EH (cell line): ENCODE measurements at places on chromosomes 16 and 17.

DNA sequence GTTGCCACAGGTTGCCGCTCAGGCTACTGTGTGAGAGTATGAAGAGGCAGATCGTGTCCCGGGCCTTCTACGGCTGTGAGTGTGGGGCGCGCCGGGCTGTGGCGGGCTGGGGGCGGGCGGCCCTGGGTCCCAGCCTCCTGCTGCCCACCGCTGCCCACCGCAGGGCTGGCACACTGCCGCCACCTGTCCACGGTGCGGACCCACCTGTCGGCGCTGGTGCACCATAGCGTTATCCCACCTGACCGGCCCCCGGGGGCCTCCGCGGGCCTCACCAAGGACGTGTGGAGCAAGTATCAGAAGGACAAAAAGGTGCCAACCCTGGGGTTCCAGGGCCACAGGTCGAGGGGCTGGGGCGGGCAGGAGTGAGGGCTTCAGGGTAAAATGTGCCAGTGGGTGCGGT lies 28.7 kb downstream of the MNT start:
- DNase-seq = no peak

DNA sequence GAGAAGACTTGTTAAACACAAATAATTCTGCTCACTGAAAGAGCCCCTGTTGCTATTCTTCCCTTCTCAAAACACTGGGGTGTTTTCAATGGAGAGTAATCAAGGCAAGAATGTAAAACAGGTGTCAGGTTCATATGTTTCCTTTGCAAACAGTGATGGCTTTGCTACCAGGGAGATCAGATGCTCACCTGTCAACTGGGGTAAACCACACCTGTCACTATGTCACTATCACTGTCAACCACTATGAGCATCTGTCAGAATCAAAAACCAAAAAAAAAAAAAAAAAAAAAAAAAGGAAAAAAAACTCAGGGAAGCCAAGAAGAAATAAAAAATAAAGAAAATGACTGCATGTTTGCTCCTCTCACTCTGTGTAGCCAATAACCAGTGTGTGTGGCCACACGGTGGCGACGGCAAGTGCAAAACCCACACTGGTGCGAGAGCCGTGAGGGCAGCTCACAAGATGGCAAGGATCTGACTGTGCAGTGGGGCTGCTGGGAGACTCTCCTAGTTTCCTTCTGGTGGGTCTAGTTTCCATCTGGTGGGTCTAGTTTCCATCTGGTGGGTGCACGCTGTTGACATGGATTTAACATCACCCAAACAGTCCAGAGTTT lies 22.7 kb downstream of the USP22 start:
- DNase-seq = peak; percentile 25

DNA sequence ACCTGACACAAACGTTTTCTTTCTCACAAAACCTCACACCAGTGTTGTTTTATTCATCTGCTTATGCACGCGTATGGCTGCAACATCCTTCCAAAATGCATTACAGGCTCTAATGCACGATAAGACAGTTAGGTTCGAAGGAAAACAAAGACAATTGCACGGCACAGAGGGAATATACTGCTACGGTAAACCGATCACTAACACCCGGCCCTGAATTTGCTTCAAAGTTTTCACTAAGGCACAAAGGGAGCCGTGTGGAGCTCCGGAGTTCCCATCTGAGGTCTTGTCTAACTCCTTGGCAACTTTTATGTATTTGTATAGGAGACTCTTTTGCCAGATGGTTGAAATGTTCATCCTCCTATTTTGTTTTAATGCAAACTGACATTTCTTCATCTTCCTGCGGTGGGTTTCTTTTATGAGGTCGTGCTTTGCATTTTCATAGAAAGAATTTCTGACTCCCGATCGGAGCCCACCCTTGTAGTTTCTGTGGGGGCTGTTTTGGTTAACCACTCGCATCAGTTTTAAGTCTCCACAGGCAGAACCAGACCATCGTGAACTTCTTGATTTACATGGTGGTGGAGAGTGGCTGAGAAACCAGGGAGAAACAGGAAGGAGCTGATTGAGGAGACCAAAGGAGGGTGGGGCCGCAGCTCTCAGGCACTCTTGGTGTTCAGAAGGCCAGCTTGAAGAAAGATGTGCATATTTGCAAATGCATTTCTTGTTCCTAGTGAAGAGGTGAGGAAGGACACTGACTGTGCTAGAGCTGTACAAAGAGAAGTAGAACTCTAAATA lies 516.8 kb downstream of the MAF start:
- no peak for DNase-seq

DNA sequence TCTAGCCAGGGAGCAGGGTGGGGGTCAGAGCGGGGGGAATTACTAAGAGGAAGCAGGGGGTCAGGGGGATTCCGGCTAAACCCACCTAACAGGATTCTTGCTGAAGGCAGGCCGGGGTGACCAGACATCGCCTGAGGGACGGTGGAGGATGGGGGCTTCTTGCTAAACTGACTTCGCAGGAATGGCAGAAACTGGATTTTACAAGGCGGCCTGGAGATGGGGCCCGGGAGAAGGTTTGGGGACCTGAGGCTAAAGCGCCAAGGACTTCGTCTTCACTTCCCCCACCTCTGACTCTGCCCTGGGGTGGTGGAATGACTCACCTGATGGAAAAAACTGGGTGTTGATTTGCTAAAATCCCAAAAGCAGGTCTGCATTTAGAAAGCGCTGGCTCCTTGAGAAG lies 23.5 kb downstream of the LGALS3BP start:
- DNase-seq = no peak

DNA sequence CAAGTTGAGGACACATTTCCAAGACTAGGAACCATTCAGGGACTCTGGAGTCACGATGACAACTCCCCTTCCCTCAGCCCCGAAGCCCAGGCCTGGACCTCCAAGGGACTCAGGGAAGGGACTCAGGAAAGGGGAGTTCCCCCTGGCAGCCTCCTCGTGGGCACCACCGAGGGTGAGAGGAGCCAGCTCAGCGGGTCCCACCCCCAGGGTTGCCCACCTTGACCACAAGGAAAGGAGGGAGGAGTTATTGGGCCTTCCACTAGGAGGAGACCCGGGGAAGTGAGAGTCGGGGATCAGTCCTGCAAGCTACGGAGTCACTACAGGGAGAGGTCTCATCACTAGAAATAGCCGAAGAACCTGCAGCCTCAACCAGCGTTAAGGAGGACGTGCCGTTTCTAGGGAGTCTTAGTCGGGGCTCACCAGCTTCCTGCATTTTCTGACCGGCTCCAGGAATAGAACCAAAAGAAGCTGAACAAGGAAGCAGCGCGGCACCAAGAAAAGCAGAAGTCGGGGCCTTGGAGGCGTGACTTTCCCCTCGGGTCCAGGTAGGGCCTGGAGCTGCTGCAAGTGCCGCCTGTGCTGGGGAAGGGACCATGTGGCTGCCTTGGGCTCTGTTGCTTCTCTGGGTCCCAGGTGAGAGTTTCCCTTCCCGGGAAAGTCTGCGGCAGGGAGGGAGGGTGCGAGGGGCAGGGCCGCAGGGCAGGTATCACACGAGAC lies at the start of gene CD300A:
Gene CD300A (plus strand): TSS at position 524 of the 717 bp plus-strand sequence. CDS start 70 bp downstream, at position 594.
- DNase-seq = no peak

GRCh38 chr17:82503094-82503727 lies 16.3 kb upstream of the FOXK2 start:
- DNase-seq = no peak

DNA sequence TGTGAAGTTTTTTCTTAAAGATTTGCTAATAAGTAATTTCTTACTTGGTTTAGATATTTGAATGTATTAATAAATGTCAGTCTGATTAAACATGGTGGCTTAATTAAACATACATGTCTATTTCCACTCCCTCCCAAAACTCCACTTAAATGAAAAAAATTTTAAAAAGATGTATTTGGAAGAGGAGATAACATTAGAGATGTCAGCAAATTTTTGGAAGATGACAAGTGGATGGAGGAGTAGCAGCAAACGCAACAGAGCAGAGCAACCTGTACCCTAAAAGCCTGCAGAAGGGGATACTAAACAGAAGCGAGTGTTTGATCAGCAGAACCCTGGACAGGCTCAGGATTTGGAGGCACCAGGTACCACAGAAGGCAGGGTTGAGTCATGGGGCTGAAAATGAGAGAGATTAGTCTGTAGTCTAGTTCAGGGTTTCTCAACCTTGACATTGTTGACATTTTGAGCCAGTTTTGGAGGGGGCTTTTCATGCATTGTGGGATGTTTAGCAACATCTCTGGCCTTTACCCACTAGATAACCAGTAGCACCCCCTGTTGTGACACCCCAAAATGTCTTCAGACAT lies 17.8 kb downstream of the LUC7L3 start:
- DNase-seq = no peak

GRCh38 chr16:74909665-74910064 lies 75.3 kb downstream of the WDR59 start:
- no peak for DNase-seq

GRCh38 chr17:71959154-71959553 lies 161.7 kb upstream of the SOX9 start:
- peak; percentile 27 for DNase-seq

GRCh38 chr16:9484426-9484825 lies 393.0 kb downstream of the HAPSTR1 start:
- no peak for DNase-seq

DNA sequence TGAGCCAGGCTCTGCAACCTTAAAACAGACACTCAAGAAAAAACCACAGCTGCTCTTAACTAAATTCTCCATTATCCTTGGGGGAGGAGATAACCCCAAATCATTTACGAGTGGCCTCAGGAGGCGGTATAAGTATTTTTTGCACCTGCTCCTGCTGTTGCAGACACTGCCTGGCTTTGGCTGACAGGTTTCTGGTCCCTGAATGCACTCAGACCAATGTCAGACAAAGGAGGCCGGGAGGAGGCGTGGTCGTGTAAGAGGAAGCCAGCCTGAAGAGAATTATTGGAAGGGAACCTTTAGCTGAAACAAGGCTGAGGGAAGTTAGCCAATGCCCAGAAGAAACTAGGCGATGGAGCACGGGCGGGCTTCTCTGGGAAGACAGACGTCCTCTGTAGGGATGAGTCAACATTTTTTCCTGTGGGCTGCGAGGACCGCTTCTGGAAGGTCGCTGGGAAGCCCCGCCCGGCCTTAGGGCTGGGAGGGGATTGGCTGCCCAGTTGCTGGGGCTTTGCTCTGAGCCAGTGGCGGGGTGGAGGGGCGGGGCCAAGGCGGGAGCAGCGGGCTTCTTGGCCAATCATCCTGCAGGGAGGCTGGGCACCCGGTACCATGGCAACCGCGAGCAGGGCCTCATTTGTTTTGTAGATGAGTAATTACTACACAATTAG lies 82.3 kb downstream of the CCDC182 start:
- peak; percentile 100 for DNase-seq

- DNase-seq = peak; percentile 83
Measured at GRCh38 chr16:19595043-19595767, 39.7 kb downstream of the VPS35L start.

- no peak for DNase-seq
Measured at GRCh38 chr16:62974424-62974823, 938.2 kb upstream of the CDH8 start.

DNA sequence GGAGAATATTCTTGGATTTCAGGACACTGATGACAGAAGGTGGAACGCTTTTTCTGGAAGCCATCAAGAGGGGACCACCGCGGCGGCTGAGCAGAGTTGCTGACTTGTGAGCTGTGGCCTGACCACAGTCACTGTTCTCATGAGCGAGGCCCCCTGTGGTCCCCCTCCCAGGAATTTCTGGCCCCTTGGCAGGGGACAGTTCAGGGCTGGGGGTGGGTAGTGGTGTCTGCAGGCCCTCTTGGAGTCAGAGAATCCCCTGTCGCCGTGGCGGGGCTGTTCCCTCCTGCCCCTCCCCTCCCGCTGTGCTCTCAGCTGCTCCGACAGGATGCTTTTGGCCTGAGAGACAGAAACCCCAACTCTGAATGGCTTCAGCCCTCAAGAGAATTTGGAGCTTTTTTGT lies 292.0 kb downstream of the SEC14L1 start:
- no peak for DNase-seq
